Stimulated activated effector memory CD8-positive, alpha-beta T cell treated with anti-CD3 and anti-CD28 coated beads, Interleukin-12 subunit alpha, Interleukin-12 subunit beta, amount 100 ng/mL, for 72 hours (primary cell): ENCODE measurements at places on chromosomes 4 and X.

DNA sequence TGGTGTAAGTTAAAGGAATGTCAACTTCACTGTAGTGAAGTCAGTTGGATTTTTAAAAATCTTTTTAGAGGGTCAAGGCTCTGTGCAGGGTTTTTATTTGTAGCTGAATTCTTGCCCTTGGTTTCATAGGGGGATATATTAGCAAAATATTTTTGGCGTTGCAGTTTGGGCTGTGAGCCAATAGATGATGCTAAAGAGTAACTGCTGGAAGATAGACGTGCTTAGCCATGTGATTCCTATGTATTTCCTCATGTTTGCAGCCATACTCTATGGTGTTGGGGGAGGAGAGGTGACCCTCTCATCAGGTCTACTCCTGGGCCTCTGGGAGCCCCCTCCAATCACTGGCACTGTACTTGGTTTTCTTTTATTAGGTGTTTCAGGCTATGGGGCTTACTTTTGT is 246.7 kb upstream of the ARHGAP24 start:
- no peak for DNase-seq

- no peak for DNase-seq
These were observed 4.2 kb upstream of the OTUD5 start for GRCh38 chrX:48961585-48962091.

DNA sequence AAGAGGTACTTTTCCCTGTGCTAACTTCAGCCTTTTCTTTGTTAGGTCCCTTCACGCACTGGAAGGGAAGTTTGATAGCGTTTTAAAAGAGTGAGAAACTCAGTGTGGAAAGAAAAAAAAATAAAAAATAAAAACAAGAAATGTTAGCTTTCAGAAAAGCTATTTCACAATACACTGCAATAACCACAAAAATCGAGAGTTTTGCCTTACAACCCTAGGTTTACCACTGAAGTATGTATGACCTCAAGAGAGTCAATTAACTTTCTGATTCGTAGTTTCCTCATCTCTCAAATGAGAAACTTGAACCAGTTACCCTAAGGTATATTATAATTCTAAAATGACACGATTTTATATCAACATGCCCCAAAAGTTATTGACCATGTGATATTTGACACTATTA is 93.9 kb upstream of the JADE1 start:
- no peak for DNase-seq

- DNase-seq: no peak
These were observed 1.7 kb upstream of the SPARCL1 start for GRCh38 chr4:87530868-87531267.

DNA sequence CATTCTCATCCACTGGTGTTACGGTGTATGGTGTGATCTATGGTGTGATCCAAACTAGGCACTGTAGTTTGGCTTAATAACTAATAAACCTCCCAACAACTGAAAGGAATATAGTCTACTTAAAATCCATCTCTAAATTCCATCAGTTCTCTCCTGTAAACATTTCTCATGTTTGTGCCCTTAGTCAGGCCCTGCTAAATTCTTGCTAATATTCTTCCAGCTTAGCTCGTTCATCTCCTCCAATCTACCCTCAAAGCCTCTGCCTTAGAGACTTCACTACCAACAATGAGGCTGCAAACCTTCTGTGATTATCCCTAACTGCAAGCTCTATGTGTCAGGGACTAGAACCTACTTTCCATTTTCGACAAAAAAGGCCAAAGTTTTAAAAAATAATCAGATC is 28.1 kb downstream of the ZAR1 start:
- no peak for DNase-seq

- no peak for DNase-seq
These were observed 27.7 kb downstream of the CHST7 start for GRCh38 chrX:46601283-46601682.

- no peak for DNase-seq
These were observed 42.0 kb downstream of the ANXA5 start for GRCh38 chr4:121654738-121655137.

DNA sequence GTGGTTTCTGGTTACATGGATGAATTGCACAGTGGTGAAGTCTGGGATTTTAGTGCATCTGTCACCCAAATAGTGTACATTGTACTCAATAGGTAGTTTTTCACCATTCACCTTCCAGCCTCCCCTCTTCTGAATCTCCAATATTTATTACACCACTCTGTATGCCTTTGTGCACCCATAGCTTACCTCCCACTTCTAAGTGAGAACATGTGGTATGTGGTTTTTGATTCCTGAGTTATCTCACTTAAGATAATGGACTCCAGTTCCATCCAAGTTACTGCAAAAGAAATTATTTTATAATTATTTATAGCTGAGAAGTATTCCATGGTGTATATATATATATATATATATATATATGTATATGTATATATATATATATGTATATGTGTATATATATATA is 155.8 kb downstream of the HHIP start:
- no peak for DNase-seq

GRCh38 chr4:25051534-25051933 is 20.8 kb upstream of the LGI2 start:
- DNase-seq: no peak

DNA sequence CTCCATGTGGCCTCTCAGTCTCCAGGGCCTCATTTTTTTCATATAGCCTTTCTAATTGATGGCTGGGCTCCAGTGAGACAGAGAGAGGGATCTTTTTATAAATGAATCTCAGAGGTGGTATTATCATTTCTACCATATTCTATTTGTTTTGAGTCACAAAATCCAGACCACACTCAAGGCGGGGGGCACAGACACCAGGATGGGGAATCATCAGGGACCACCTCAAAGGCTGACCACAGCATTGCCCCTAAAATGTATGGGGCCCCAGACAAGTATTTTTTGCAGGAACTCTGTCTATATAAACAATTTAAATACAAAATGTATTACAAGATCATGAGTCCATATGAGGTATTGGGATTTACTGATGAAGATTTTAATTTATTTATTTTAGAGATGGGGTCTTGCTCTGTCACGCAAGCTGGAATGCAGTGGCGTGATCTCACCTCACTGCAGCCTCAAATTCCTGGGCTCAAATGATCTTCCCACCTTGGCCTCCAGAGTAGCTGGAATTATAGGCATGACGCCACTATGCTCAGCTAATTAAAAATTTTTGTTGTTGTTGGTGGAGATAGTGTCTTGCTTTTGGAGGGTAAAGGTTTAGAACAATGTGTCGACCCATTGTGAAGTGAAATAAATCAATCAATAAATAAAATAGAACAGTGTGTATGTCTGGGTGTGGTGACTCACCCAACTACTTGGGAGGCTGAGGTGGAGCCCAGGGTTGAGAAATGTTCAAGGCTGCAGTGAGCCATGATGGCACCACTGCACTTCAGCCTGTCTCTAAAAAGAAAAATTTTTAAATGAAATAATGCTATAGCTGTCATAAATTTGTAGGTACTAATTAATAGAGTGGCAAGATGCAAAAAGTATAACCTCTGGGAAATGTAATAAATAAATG is 29.4 kb downstream of the WDR13 start:
- no peak for DNase-seq

- DNase-seq: no peak
These were observed 86.0 kb upstream of the GIMD1 start for GRCh38 chr4:106454581-106454980.
